Vagina (tissue), 2 donors: ENCODE measurements at places on chromosomes 12 and 14.

DNA sequence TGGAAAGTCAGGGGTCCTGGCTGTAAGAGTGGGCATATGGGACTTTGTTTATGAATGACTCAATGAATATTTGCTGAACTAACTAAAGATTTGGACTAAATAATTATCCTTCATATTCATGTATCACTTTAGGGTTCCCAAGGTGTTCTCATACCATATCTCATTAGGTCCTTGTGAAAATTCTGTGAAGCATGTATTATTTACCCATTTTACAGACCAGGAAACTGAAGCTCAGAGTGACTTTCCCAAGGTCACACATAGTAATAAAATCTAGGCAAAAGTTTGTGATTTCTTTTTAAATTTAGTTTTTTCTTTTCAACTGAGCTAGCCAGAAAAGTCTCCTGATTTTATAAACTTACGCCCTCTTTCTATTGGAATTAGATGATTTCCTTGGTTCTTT, 9.4 kb downstream of the PDE1B start:
- no peak for DNase-seq

DNA sequence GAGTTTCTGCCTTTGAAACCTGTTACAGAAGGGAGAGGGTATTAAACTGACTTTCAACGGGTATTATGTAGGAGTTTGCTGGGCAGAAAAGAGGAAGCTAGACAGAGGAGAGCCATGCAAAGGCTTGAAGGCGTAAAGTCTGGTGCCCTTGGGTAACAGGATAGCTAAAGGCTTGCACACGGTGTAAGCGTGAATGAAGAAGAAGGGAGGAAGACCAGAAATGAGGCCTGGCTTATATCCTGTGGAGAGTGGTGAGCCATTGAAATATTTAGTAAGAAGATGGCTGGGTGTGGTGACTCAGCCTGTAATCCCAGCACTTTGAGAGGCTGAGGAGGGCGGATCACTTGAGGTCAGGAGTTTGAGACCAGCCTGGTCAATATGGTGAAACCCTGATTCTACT, 22.6 kb downstream of the SUDS3 start:
- DNase-seq = no peak

DNA sequence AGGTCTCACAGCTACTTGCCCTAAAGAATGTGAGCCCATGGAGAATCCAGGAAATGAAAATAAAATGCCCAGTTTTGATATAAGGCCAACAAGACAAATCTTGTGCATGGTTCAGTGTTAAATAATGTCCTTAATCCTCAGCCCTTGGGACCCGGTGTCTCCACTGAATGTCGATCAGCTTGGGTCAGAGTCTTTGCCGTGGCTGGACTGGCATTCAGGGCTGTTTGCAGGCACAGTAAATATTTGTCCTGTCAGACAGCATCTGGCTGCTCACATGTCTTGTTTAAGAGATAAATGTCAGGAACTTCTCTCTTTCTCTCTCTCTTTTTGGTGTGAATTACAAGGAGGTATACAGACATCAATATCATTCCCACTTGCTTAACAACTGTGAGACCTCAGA, 452.5 kb downstream of the FUT8 start:
- DNase-seq = no peak

DNA sequence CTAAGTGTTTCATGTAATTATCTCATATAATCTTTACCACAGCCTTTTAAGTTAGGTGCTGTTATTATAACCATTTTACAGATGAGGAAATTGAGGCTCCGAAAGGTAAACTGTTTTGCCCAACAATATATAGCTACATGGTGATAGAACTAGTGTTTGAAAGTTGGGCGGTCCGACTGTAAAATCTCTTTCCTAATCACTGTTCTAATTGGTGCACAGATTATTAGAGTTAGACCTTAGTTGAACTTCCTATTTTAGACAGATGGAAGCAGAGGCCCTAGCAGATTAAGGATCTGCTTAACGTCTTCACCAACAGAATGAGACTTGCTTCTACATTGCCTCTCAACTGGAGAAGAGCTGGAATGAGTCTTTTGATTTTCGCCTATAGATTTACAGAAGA, 30.0 kb upstream of the DUSP6 start:
- DNase-seq = no peak

DNA sequence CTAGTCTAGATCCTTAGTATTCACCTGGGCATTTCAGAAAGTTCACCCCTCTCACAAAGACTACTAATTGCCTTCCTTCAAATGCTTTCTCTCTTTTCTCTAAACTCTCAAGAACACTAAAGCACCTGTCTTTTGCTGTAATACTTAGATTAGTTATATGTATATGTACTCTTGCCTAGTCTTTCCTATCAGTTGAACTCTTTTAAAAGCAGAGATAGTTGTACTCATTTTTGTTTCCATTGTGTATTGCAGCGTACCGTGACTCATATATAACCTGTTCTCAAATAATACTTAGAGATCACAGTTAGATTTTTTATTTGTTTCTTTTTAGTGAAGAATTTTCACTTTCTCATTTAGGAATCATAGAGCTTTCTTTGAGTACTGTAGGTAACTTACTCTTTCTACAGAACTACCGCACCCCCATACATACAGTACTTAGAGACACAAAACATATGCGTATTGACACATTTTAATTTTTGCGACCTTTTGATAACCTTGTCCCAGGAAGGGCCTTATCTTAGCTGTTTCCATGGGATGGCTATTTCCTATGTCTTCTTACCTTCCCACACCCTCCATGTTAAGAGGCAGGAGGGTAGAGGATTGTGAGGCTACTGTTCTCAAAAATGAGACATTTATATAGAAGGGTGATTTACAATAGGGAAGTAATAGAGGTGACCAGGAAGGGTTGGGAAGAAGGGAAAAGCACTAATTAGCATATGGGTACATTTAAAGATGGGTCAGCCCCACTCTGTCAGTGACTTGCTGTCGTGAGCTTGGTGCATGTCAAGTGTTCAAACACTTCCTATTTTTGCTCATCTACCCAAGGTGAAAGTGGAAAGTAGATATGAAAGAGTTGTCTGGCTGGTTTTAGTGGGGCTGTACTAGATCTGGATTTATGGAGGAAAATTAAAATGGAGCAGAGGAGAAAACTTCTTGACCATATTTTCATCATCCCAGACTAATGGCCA, 74.3 kb downstream of the PLEKHA5 start:
- DNase-seq = no peak

GRCh38 chr12:70154087-70154638, 89.1 kb upstream of the CNOT2 start:
- DNase-seq = no peak

DNA sequence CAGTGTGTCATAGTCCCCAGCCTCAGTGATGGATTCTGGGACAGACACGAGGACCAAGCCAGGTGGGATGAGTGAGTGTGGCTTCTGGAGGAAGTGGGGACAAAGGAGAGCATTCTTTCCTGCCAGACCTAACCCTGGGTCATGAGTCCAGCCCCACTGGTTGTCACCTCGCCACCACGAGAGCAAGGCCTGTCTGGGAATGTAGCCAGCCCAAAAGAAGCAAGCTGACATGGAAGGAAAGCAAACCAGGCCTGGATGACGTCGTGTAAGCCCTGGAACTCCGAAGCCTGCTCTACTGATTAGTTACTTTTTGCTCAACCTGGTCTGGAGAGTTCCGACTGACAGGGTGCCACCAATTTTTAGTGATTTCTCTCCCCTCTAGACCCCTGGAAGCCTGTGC, 105.9 kb downstream of the SINHCAF start:
- no peak for DNase-seq

DNA sequence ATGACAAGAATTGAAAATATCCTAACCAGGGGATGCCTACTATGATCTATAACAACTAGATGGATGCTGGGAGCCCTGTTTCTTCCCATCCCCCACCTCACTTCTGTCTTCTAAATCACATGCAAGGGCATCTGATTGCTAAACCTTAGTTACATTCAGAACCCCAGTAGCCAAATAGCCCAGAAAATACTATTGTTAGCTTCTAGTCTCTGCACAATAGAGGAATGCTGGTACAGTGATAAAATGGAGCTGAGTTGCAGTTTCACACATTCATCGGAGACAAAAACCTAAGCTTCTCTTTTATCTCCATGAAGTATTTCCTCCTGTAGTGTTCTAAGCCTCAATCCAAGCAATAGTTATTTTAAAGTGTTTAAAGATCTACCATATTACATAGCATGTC, 942.9 kb downstream of the RPS29 start:
- DNase-seq = no peak
